ENCODE measurements at places on chromosomes 1 and 21.

- DNase-seq, result no peak
Observed at GRCh38 chr1:87113313-87113712, 198.9 kb downstream of the HS2ST1 start.

DNA sequence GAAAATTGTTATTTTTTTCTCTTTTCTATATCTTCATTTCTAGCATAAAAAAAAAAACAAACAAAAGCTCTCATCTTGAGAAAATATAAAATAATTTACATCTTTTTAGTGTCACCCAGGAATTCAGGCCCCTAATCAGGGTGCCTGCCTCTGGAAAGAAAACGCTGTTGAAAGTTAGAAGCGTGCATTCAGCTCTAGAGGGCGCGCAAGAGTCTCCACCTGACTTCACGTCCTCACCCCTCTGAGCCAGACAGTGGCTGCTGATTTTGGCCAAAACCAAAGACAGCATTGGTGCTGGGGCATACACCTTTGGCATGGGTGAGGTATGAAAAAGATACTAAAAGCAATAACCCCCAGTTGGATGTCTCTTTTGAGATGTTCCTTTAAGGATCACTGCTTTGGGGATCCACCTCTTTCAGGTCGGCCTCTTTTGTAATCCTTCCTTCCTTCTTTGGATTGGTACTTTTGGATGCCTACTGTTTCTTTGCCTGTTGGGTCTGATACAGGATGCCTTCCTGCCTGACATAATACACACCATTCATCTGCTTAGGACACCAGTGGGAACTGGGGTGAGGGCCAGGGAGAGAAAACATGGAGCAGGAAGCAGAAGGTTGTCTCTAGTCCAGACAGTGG, 77.6 kb upstream of the CHRM3 start:
- peak; percentile 2 for DNase-seq

DNA sequence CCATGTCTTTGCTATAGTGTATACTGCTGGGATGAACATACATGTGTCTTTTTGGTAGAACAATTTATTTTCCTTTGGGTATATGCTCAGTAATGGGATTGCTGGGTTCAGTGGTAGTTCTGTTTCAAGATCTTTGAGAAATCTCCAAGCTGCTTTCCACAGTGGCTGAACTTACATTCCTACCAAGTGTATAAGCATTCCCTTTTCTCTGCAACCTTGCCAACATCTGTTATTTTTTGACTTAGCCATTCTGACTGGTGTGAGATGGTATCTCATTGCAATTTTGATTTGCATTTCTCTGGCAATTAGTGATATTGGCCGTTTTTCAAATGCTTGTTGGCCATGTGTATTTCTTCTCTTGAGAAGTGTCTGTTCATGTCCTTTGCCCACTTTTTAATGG, 37.5 kb upstream of the ANGPTL1 start:
- no peak for DNase-seq

GRCh38 chr1:43512681-43513080, 18.0 kb upstream of the PTPRF start:
- DNase-seq, result no peak

DNA sequence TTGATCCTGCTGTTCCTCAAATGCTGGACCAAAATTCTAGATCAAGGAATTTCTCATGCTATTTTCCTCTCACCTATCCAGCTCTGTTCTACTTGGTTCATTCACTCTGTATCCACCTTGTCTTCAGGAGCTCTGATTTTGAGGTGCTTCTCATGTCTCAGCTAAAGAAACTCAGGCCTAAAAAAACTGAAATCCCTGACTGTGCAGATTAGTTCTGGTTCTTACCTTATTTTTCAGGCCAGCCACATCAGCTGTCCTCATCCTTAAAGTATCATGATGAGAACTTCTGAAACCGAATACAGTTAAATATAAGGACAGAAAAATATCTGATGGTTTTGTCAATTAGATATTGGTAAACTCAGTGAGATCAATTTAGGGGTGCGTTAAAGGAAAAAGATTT, 27.8 kb upstream of the DR1 start:
- no peak for DNase-seq

GRCh38 chr1:44835738-44836675, 7.0 kb downstream of the PTCH2 start:
- peak; percentile 86 for DNase-seq

DNA sequence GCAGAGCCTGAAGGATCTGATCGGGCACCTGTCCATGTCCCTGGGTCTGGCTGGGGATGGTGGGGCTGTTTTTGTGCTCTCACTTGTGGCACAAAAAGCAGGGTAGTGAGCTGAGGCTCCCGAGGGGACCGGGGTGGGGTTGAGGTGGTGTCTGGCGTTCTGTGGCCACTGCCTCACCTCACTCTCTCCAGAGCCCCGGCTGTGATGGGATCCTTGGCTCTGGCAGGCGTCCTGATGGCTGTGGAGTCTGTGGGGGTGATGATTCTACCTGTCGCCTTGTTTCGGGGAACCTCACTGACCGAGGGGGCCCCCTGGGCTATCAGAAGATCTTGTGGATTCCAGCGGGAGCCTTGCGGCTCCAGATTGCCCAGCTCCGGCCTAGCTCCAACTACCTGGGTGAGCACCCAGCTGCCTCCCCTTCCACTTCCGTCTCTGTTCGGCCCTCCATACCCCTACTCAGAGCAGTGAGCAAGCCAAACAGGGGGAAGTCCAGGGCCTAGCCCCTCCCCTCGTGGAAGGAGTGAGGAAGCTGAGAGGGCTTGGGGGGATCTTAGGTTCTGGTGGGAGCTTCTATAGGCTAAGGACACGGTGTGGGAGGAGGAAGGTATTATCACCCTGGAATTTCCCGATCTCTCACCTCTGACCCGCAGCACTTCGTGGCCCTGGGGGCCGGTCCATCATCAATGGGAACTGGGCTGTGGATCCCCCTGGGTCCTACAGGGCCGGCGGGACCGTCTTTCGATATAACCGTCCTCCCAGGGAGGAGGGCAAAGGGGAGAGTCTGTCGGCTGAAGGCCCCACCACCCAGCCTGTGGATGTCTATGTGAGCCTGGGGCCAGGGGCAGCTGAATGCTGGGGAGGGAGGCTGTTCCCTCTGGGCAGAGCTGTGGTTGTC, 7.0 kb downstream of the ADAMTSL4 start:
- no peak for DNase-seq

- no peak for DNase-seq
Observed at GRCh38 chr21:33255404-33255803, 10.8 kb upstream of the IL10RB start.

Data from muscle of arm (tissue), 14 donors.